Forelimb muscle (tissue), 1 donor: ENCODE measurements at places on chromosomes 11 and 22.

DNA sequence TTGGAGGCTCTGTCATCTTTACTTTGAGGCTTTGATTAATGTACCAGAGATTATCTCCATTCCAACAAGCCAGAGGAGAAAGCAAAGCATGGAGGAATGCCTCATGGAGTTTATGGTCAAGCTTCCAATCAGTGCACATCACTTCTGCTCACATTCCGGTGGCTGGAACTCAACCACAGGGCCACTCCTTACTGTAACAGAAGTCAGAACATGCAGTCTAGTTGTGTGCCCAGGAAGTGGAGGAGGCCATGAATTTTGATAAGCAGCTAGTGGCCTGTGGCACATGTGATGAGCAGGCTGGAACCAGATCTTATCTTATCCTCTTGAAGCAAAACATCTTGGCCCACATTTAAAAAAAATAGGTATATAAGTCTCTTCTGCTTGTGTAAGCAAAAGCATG lies 258.9 kb upstream of the ARHGAP20 start:
- DNase-seq = no peak

DNA sequence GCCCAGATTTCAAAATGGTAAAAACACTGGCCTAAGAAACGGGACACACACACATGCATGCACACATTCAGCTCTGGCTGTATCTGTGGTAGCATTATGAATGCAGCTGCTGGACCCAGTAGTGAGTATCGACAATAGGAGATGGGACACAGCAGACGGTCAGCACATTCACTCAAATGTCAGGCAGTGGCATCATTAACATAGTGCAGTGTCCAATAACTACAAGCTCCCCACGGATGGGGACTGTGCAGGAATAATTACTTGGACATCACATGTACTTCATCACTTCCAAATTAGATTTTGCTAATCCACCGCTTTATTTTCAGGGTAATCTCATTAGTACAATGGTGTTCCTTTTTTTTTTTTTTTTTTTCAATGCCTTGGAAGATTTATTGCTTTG lies 109.5 kb downstream of the FANCF start:
- DNase-seq = no peak

GRCh38 chr11:79097246-79097875 lies 343.5 kb downstream of the TENM4 start:
- DNase-seq = no peak

DNA sequence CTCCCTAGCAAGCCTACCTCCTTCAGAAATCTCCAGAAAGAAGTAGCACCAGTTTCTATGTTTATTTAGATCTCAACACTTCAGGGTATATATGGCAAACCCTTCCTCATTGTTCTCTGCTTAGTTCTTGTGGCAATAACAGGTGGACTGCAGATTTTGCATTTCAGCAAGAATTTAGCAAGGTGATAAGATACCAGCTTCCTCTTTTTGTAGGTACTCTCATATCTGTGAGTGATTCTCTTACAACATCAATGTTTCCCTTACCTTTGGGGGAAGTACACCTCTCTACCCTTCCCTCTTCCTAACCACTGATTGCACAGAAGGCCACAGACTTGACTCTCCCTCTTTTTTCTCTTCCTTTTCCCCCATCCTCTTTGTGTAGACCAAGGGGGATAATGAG lies 230.9 kb upstream of the SESN3 start:
- DNase-seq = no peak

DNA sequence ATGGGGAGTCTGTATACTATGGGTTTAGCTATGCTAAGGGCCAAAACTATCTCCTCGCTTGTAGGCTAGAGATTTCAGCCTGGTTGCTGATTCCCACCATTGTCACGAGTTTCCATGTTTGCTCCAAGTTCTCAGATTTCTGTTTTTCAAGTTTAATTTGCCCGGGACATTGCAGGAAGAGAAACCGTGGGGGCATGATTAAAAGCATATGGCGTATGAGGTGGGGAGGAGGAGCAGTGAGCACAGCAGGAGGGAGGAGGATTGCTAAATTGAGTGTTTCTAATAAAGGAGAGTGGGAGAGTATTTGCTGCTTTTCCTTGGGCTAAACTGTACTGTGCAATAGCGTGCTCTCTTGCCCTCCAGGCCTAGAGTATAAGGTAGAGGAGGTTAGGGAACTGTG lies 558.4 kb downstream of the METTL15 start:
- no peak for DNase-seq

DNA sequence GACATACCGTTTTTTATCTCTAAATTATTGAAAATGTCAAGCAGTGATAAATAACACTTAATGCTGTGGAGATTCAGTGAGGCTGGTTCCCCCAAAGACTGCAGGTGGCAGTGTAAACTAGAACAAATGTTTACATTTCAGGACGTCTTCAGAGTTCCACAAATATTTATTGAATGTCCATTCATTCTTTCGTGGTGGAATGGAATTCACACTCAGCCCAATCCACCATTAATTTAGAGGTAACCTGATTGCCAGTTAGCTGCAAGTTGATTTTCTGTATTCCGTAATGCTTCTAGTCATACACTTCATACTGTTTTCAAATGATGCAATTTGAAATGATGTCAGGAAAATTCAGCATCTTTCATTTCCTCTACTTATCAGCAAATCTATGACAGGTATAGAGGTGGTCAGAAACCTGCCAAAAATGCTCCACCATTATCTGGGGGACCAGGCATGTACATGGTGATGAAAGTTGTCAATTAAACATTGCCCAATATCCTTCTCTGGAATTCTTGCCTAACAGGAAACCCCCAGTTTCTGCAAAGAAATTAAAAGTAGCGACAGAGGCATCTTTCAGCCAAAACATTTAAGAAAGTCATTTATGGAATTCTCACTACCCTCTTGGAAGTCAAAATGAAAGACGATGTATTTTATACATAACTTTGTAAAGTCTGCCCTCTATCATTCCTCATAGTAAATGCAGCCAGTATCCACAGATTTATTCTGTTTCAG lies 94.3 kb upstream of the BMAL1 start:
- no peak for DNase-seq

GRCh38 chr11:131681920-131682319 lies 311.5 kb downstream of the NTM start:
- DNase-seq = no peak

DNA sequence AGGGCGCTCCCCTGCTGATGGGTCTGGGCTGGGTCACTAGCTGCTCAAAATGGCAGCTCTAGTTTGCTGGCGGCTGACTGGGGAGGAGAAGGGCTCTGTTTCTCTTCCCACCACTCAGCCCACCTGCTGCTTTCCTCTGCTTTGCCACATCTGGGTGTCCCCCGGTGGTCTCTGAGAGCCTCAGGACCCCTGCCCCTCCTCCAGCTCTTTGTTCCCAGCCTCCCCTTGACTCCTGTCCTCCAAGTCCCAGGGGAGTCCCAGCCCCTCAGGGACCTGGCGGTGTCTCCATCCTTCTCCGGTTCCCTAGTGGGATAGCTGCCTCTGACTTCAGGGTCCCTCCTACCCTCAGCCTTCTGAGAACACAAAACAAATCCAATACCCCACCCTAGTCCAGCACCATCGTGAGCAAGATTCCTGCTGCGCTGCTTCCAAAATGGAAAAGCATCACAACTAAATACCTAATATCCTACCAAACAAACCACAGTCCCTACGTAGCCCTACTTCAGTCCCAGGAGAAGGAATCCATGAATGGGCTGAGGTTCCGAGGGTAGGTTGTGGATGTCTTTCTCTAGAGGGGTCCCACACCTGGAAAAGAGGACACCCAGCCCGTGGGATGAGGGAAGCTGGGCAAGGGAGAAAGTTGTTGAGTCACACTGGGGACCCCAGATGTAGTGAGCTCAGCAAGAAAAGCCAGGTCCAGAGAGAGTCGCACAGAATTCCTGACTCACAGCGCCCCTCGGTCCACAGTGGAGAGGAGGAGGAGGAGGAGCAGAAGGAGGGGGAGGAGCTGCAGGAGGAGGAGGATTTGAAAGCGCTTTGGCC lies 45.0 kb upstream of the NNMT start:
- peak; percentile 43 for DNase-seq

- DNase-seq = no peak
Observed at GRCh38 chr22:48448821-48449220, 1378.9 kb downstream of the BRD1 start.

DNA sequence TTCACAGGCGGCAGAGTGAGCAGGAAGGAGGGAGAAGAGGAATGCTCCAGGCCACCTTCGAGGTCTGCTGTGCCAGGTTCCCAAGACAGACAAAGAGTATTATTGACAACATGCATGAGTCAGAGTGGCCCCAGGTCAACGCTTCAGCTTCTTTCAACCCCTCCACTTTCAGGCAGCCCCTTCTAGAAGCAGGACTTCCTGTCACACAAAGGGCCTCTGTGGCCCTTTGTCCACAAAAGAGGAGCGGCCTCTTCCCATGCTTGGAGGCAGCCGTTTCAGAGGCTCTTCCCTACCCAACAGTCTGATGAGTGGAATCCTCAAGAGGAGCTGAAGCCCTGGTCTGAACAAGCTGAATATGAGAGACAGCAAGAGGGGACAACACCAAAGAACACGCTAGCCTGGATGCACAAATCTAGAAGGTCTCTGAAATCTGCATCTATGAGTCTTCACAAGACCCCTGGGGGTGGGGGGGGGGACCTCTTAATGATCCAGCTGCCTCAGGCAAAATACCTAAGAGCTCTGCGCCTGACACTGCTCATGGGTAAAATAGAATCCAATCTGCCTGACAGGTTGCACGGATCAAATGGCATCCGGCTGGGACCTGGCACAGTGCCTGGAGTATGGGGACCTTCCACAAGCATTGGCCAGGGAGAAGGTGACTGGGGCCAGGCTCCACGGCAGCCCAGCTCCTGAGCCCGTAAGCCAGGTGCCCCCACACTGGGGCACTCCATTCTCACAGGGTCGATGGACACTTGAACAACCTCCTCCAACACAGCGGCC lies 67.5 kb downstream of the PACSIN2 start:
- no peak for DNase-seq

DNA sequence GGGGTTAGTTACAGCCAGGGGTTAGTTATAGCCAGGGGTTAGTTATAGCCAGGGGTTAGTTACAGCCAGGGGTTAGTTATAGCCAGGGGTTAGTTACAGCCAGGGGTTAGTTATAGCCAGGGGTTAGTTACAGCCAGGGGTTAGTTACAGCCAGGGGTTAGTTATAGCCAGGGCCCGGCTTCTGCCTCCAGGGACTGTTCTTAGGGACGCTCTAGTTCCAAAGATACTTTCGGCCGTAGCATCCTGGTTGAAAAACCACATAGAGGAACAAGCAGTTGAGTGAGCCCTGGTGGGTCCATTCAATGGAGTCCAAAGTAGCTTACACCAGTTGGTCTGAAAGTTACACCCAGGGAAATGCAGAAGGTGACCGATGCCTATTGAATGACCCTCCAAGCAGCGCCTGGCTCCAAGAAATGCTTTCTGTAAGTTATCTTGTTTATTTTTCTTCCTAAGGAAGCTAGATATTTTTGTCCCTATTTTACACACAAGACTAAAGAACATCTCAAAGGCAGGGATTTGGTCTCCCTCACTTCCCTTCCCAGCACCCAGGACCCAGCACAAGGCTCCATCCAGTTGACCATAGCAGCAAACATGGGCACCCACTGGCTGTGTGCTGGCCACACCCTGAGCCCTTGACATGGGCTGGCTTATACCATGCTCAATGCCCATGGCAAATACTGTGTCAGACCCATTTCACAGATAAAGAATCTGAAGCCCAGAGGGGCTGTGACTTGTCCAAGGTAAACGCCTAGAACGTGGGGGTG lies 49.7 kb upstream of the SHISAL1 start:
- DNase-seq = no peak

- DNase-seq = no peak
Observed at GRCh38 chr11:118895093-118896039, 11.7 kb downstream of the CXCR5 start.

DNA sequence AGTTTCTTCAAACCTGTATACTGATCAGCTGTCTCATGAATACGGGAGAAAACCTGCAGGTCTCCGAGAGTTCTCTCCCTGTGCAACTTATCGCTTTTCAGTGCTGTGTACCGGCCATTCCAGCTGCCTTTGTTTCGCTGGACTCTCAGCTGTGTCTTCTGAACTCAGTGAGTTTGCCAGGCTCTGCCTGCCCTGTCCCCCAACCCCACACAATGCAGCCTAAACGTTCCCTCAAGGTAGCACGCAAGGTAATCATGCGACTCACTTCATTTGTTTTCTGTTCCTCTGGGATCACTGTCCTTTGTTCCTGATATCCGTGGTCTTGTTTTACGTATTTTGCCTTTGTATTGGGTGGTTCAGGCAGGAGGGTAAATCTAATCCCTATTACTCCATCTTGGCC lies 13.5 kb downstream of the RBM7 start:
- DNase-seq = no peak

- no peak for DNase-seq
Observed at GRCh38 chr11:737366-737765, 9.9 kb upstream of the TALDO1 start.

DNA sequence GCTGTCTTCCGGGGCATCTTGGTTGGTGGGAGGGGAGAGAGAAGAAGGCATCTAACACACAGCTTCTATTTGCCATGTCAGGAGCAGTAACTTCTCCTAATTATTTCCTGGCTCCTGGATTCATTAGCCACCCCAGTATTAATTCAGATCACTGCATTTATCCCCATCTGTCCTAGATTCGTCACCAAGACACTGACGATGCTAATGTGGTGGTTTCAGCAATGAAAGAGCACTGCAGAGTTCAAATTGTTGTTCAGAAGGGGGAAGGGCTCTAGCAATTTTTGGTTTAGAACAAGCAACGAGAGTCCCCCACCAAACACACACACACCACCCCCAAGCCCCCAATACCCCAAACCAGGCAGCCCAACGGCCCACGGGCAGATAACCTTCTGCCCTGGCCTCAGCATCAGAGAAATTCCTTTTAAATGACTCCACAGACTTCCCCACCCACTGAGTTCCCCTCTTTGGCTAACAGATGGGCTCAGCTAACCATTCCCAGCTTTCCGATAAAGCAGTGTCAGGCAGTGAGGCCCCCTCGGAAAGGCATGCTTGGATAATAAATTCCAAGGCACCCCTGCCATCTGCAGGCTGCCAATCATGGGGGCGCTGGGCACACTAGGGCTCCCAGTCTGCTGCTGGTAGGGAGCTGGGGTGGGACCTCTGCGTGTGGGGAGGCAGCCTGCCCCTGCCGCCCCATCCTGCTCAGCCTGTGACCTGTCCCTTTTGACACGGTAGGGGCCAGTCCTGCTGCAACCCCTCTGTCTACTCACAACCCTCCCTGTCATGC lies 453.5 kb downstream of the MIAT start:
- DNase-seq = no peak

GRCh38 chr11:134521001-134521400 lies 109.0 kb upstream of the B3GAT1 start:
- DNase-seq = no peak

DNA sequence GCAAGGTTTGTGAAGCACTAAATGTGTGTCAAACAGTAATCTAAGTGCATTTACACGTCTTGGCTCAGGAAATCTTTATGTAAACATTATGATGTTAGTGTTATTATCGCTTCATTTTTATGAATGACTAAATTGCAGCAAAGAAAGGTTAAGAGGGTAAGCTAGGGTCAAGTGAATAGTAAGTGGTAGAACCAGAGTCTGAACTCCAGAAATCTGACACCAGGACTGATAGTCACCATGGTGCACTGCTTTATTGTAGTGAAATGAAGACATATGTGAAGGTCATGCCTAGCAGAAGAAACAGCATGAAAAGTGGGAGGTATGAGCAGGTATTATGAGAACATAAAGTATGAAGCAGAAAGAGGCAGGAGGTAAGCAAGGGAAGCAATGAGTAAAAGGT lies 368.7 kb upstream of the TENM4 start:
- no peak for DNase-seq

- DNase-seq = no peak
Observed at GRCh38 chr22:40808018-40808841, 10.9 kb downstream of the SLC25A17 start.

- DNase-seq = peak; percentile 24
Observed at GRCh38 chr11:11178671-11179638, 174.1 kb downstream of the CSNK2A3 start.

GRCh38 chr22:26124991-26125725 lies 44.1 kb upstream of the SEZ6L start:
- no peak for DNase-seq

GRCh38 chr11:113806406-113806805 lies 26.8 kb downstream of the CLDN25 start:
- DNase-seq = no peak
